ENCODE measurements at places on chromosomes 11 and 22.
A peak's percentile ranks its signal among the peaks of the same experiment; 100 is the strongest.

- no peak for DNase-seq
These were observed 85.8 kb upstream of the NECTIN1 start for GRCh38 chr11:119814766-119815165.

GRCh38 chr11:114064216-114064615, 4.7 kb downstream of the ZBTB16 start:
- no peak for DNase-seq

DNA sequence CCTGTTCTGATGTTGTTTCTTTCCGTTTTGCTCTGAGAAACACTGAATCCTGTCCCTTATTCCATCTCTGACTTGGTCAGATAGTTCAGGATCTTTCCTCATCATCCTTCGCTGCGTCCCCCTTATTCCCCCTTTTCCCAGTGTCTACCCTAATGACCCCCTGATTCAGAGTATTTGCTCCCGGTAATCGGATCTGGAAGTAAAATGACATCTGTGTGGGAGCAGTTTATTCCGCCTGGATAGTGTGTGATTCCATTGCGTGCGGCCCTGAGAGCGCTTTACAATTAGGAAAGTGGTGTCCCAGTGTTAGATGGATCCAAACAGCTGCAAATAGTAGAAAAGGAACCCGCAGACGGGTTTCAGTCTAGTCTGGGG, 606 bp downstream of the DRG1 start:
- DNase-seq: no peak

DNA sequence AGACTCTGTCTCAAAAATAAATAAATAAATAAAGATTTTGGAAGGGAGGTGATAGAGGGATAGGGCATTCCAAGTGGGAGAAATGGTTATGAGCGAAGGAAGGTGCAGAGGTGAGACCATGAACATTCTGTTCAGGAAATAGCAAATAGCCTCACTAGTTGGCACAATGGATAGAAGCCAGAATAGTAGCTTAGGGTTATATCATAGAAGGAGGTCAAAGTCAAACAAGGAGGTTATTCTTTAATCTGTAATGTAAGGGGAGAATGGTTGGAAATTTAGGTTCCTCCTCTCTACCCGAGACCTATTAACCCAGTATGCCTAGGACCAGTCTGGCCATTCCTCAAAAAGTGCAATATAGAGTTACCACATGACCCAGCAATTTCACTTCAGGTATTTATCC, 275.8 kb downstream of the MN1 start:
- DNase-seq: no peak

- peak; percentile 7 for DNase-seq
These were observed 869.7 kb downstream of the BRD1 start for GRCh38 chr22:48957987-48958321.

GRCh38 chr22:39090426-39091064, 6.5 kb upstream of the APOBEC3H start:
- DNase-seq: peak; percentile 59

GRCh38 chr11:75261902-75262361, 21.4 kb downstream of the TPBGL start:
- DNase-seq: no peak

DNA sequence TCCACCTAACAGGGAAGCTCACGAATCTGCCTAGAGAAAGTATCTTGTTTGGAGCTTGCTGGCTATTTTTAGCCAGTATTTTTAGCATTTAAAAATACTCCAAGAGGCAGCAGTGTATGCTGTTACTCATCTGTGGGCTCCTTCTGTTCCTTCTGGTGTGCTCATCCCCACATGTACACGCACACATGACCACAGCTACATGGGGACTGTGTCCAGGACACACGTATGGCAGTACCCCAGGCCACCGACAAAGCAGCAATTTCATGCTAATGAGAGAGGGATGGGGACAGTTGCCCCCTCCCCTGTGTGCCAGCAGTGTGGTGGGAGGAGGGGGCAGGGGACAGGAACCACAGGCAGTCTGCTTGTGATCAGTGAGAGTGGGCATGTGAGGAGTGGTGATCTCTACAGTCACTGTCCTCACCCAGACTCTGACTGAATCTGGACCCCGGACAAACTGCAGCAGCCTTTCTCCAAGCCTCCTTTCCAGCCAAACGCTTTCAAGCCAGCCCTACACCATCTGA, 16.4 kb downstream of the USP2 start:
- no peak for DNase-seq

GRCh38 chr22:50236731-50237409, 8.0 kb downstream of the TUBGCP6 start:
- DNase-seq: no peak

GRCh38 chr11:72422414-72422813, 11.9 kb downstream of the CLPB start:
- no peak for DNase-seq

DNA sequence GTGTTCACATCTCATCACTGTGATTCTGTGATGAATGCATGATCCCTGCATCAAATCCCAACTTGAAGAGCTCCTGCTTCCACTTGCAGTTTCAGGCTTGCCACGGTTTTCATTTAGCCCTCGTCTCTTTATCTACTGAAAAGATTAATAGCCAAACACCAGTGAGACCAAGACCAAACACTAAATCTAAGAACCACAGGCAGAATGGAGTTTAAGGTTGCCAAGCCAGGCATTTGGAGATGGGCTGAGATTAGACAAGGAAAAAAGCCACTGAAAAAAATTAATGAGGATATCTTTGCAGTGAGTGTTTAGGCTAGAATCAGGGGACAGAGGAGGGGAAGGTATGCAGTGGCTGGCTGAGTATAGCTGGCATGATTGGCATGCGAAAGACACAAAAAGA, 227.2 kb upstream of the BLID start:
- no peak for DNase-seq

DNA sequence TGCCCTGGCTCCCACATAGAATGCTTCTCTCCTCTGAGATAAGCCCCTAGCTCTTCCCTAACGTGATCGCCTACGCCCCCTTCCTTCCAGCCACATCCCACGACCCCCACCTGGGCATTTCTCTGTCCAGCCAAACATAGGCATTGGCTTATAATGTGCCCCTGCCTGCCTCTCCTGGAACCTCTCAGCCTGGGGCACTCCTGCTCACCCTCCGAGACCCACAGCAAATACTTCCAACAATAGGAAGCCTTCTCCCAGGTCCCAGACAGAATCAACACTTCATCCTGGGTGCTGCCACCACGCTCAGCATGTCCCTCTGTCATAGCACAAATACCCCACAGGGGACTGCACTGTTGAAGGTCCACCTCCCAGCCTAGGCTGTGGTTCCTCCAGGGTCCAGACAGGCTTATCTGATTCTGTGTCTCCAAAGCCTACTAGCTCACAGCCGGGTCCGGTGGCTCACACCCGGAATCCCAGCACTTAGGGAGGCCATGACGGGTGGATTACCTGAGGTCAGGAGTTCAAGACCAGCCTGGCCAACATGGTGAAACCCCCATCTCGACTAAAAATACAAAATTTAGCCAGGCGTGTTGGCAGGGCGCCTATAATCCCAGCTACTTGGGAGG, 24.2 kb upstream of the TMPRSS4 start:
- DNase-seq: no peak

GRCh38 chr11:75421035-75421602, 11.9 kb downstream of the KLHL35 start:
- no peak for DNase-seq

- DNase-seq: no peak
These were observed 292.3 kb downstream of the METTL15 start for GRCh38 chr11:28400331-28401100.

DNA sequence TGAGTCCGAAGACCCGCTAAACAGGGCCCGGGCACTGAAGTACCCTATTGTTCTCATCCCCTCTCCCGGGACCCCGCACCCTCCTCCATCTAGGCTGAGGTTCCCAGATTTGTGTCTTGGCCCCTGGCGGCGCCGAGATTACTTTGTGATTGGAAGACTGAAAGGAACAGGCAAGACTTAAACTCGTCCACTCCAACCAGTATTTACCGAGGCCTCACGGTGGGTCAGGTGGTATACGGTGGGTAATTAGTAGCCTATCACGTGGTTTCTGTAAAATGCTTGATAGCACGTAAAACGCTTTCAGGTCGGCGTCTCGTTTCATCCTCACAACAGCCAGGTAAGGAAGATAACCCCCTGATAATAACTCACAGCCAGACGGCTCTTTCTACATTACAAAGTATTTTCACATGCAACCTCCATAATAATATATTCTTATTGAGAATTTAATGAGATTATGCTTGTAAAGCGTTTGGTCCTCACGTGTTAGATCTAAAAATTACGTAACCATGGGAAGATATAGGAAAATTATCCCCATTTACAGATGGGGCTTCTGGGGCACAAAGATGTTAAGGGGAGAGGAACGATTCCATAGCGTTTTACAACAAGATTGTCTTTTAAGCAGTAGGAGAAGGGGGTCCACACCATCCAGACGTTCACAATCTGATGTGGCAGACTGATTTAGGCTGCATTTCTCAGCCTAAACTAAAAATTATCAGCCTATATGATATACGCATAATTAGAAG, 642 bp upstream of the PIK3C2A start:
- peak; percentile 28 for DNase-seq

GRCh38 chr11:116233561-116233960, 539.2 kb downstream of the BUD13 start:
- no peak for DNase-seq

DNA sequence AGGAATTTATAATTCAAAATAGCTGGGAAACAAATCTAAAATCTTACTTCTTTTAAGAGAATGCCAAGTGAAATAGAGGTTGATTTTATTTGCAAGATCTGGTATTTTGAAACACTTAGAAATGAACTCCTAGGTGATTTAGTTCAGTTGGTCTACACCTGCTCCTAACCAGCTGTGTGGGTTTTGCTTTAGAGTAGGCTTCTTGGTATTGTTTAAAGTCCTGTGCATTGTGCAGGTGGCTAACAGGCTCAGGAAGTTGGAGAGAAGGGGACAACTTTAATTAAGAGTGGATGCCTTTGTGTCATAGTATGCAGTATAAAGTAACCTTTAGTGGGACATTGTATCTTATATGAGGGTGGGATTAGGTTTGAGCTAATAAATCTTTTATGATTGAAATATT, 4.1 kb upstream of the RAG2 start:
- no peak for DNase-seq

DNA sequence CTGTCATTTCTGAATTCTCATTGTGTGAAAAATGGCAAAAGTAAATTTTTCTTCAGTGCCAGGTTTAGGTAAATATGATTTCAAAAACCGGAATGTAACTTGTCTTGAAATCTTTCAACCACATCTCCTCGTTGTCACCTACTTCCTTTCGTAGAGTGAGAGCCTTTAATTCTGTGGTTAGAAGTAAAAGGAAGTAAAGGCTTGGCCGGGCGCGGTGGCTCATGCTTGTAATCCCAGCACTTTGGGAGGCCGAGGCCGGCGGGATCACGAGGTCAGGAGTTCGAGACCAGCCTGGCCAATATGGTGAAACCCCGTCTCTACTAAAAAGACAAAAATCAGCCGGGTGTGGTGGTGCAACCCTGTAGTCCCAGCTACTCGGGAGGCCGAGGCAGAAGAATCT, 29.8 kb downstream of the SGSM3 start:
- DNase-seq: no peak

DNA sequence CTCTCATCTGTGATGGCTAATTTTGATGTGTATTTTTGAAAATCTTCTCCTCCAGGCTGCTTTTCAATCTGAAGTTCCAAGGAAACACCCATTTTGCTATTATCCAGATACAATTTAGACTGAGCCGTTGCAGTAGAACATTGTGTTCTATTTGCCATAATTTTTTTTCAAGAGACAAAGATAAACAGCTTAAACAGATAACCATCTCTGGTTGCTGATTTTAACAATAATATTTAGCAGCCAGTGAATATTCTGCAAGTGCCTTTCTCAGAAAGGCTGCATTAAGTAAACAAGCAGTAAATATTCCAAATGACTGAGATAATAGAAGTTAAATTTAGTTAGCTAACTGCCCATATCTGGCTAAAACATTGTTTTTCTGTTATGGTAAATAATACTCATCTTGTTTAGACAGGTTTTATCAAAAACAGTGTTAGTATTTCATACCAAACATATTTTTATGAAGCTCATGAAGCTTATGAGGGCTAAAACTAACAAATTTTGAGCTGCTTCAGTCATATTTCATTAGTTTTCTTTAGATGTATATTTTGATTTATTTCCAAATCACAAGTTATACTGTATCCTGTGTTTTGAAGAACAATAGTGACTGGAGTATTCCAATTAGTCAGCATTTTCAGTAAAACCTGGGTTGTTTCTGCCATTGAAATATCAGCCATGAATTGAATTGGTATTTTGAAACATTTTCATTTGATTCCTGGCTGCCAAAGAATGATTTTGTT, 206.7 kb downstream of the SBF2 start:
- DNase-seq: no peak

- DNase-seq: no peak
These were observed 48.1 kb downstream of the WNT7B start for GRCh38 chr22:45928726-45929368.

- DNase-seq: no peak
These were observed 8.8 kb upstream of the WNT11 start for GRCh38 chr11:76214968-76215548.

GRCh38 chr11:100806296-100806695, 119.2 kb downstream of the ARHGAP42 start:
- no peak for DNase-seq

DNA sequence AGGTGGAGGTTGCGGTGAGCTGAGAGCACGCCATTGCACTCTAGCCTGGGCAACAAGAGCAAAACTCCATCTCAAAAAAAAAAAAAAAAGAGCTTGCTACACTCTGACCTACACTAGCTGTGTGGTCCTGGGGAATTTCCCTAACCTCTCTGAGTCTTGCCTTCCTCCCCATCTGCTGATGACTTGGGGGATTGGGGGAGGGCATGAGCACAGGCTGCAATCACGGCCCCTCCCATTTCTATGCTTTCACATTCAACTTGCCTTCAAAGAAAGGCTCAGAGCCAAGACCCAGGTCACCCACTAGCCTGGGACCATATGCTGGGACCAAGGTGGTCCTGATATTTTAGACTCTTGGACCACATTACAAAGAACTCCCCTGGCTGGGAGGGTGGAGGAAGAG, 39.8 kb upstream of the TEF start:
- DNase-seq: no peak

- no peak for DNase-seq
These were observed 9.4 kb downstream of the KIAA0930 start for GRCh38 chr22:45231293-45231692.

- DNase-seq: no peak
These were observed 29.6 kb upstream of the FLI1 start for GRCh38 chr11:128664317-128664716.

DNA sequence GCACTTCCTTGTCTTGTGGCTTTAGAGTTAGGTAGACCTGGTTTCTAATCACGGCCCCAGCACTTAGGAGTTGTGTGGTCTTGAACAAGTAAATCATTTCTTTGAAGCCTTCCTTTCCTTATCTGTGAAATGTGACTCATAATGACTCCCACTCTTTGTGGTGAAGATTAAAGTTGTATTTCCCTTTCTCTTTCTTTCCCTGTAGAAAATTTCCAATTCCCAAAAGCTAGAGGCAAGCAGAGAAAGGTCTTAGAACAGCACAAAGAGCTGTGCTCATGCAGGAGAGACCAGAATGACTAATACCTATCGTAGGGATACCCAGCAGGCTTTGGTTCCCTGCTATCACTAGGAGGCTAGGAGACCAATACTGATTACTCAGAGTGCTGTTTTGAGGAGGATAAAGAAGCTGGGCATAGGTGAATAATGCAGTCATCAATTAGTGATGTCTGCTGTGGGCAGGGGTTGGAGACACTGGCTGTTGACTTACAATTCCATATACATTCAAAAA, 270.7 kb upstream of the SYN3 start:
- no peak for DNase-seq
